8988T (cell line): ENCODE measurements at places on chromosomes 1 and 21.

DNA sequence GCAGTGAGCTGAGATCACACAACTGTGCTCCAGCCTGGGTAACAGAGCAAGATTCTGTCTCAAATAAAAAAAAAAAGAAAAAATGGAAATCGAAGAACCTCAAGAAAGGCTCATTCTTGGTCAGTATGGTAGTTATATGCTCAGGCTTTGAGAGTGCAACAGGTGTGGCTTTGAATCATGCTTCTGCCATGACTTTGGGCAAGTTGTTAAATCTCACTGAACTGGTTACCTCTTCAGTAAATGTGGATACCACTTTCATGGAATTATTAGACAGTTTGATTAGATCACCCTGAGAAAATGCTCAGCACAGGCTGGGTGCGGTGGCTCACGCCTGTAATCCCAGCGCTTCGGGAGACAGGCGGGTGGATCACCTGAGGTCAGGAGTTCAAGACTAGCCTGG is 12.8 kb downstream of the TRNAU1AP start:
- no peak for DNase-seq

GRCh38 chr1:201332021-201332420 is 45.5 kb downstream of the TNNT2 start:
- DNase-seq: no peak

- no peak for DNase-seq
Observed at GRCh38 chr1:83512373-83513193, 486.3 kb downstream of the TTLL7 start.

GRCh38 chr21:17610911-17611310 is 1.8 kb downstream of the BTG3 start:
- no peak for DNase-seq

- no peak for DNase-seq
Observed at GRCh38 chr1:59229138-59229537, 67.8 kb upstream of the FGGY start.

GRCh38 chr1:2948751-2949680 is 72.3 kb upstream of the ACTRT2 start:
- DNase-seq: no peak
